Right cardiac atrium (tissue), 5 donors: ENCODE measurements at places on chromosomes 5 and 9. TPM values are rescaled to one million over a fixed set of nuclear protein-coding genes. Genes with fewer than 3 reads are reported as not detected.

DNA sequence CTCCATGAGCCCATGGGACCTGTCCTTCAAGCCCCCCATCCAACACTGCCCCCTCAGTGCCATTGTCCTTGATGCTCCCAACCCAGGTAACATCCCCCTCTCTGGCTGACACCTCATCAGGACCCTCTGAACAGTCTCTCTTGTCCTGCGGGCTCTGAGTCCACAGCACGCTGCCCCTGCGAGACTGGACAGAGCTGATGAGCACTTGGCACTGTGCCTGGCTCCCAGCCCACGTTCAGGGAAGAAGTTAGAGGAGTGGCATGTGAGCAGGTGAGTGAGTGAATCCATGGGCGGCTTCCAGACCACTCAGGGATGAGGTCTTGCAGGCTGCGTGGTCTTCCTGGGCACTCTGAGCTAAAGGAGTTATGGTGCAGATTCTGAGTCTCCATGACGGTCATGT, 70.7 kb downstream of the PAX5 start:
- DNase-seq: no peak

- DNase-seq: no peak
These were observed 324.6 kb downstream of the CAAP1 start for GRCh38 chr9:26567976-26568375.

DNA sequence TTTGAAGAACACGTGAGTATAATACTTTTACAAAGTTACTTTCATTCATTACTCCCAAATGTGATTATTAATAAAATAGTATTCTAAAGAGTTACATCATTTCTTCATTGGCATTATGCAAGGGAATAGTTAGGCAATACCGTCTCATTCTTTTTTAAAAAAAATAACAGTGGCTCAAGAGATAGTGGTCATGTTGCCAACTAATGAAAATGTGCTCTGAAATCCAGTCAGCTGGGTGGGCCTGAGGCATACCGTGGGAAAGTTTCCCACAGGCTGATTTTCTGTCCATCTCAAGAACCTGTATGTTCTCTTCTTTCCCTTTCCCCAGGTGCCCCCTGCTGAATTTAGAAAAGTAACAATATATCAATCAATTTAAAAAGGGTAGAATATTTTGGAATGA, 40.8 kb upstream of the ROPN1L start:
- DNase-seq: no peak

GRCh38 chr5:160432196-160432595, 10.5 kb downstream of the PTTG1 start:
- DNase-seq: no peak

- DNase-seq: no peak
These were observed 13.0 kb downstream of the SQSTM1 start for GRCh38 chr5:179833709-179834070.

DNA sequence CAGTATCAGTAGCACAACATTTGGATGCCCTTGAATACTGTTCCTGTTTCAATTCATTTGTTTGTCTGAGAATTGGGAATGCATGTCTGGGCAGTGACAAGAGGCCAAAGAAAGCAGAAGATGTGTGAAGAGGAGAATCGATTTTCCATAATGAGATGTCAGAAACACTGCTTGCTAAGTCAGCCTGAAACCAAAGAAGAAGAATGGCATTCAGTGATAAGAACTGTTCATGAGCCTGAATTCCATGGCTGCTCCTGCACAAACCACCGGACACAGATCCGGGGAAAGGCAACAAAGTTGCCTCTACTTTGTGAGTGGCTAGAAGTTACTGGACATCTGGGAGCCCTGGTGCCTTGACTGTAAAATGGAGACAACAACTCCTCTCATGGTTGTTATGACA, 207.2 kb upstream of the RASEF start:
- DNase-seq: no peak

The GKAP1 gene
- polyA plus RNA-seq: 18.6 TPM

The RNF208 gene
- 36.0 TPM for polyA plus RNA-seq

The DCP2 gene
- 3.6 TPM for polyA plus RNA-seq

The SMARCA2 gene
- polyA plus RNA-seq: 49.3 TPM
